ENCODE measurements at places on chromosomes 2 and 18.

DNA sequence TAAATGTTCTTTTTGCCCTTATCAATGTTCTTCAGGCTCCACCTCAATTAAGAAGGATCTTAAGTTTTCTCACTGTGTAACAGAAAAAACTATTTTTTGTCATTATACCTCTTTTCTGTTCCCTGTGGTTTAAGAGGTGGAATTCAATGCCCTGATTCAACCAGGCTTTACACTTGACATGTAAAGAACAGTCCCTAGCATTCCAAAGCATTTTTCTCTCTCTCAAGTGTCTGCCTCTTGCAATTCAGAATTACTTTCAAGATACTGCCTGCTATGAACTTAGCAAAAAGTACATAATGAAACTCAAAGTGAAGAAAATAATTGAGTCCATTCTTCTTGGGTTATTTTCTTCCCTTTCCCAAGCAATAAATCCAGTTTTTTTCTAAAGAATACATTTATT is 160.6 kb upstream of the NOL4 start:
- DNase-seq, result no peak

GRCh38 chr2:214127571-214127970 is 283.3 kb upstream of the VWC2L start:
- no peak for DNase-seq

- DNase-seq, result no peak
Measured at GRCh38 chr2:15819562-15820256, 120.6 kb upstream of the MYCN start.

DNA sequence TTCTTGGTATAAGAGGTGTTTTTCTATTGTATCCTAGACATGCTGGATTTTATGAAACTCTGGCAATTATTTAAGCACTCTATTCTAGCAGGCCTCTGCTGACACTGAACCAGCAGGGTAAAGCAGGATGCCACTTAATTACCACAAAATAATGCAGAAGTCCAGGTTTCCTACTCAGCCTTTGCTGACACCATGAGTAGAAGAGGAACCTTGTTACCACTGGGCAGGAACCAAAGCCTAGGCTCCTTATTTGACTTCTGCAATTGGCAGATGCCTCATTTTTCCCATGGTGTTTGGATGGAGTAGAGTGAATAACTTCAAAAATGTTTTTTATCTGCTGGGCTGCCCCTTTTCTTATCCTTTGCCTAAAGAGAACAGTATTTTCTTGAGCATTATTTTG is 60.8 kb downstream of the THNSL2 start:
- no peak for DNase-seq

DNA sequence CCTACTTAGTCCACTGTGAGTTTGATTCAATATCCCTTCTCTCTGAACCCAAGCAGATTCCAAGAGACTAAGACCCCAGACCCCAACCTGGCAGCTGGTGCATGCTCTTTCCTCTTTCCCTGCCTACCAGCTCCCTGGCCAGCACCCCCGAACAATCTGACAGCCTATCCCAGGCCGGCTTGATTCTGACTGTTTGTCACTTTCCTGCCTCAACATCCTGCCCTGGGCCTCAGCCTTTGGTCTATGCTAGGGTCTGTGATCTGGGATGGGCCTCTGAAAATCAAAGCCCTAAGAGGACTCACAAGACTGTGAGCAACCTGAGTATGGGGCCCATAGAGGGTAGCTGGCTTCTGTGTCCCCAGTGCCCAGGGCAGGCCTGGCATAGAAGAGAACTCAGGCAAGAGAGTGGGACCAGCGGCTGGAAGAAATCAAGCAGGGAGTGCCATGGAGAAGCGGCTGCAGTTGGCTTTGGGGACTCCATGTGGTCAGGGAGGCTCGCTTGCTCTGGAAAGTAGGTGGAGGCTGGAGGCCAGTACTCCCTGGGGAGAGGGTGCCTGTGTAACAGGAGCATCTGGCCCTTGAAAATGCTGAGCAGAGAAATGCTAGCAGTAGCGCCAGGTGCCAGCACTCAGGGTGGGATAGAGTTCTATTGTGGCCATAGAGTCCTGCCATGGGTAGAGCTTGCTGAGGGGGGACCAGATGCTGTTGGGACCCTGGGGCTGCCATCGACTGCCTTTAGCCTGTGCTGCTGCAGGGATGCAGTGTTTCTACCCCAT is 343.9 kb downstream of the DYSF start:
- DNase-seq, result no peak

- DNase-seq, result no peak
Measured at GRCh38 chr18:36372903-36373311, 75.4 kb downstream of the FHOD3 start.

DNA sequence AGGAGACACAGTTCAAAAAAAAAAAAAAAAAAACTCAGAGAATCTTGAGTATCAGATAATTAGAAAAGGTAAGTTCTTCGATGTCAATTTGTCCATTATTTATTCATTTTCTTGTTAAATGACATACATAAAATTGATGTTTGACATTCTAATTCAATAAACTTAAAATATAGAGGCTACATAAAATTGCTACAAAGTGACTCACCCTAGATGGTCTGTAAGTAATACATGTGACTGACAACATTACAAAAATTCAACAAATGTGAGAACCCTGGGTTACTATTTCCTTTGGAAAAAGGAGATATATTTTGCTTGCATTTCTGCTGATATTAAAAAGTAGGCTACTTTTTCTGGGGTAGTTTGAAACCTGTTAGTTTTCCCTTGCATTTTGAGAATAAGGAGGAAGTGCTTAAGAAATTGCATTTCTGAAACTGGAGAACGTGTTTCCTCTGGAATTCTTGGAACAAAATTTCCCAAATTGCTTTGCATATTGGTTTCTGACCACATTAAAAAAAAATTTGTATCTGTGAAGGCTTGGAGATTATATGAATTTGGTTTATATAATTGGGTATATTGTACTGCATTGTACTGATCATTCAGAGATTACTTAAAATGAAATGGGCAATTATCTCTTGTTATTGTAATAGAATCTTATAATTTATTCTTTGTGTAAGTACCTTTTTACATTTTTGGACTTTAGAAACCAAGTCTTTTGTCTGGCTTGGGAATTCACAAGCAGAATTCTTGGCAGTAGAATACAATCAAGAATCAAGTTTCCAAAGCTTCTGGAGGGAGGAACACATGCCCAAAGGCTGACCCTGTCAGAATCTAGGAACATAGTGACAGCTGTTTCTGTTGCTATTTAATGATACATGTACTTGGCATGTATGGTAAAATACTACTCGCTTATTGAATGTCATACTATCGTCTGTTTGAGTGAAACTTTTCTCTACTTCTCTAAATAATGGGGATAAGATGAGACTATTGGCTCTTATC is 106.1 kb downstream of the DSEL start:
- no peak for DNase-seq

- no peak for DNase-seq
Measured at GRCh38 chr18:3015851-3016250, 2.9 kb upstream of the LPIN2 start.

- no peak for DNase-seq
Measured at GRCh38 chr2:122851161-122851560, 1095.7 kb downstream of the TSN start.

GRCh38 chr2:37349231-37349860 is 4.9 kb downstream of the QPCT start:
- no peak for DNase-seq

- no peak for DNase-seq
Measured at GRCh38 chr2:186241874-186242273, 244.2 kb upstream of the ZC3H15 start.

GRCh38 chr2:182597570-182598295 is 118.3 kb upstream of the DNAJC10 start:
- no peak for DNase-seq

GRCh38 chr2:112314856-112315255 is 39.5 kb downstream of the ZC3H6 start:
- DNase-seq, result no peak

DNA sequence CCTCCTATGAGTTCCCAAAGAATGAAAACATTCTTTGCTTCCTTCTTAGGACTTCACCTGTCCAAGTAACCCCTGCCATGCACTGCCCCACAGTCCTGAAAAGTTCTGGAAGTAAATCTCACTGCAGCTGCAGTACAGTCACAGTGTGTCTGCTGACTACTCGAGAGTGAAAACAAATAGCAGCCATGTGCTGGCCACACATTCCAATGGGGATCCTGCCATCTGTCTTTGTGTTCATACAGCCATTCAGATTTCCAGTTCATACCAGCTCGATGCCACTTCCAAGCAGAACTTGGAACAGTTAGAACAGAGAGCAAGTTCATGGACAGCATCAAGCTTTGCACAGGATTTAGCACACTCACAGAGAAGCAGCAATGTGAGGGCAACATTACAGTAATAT is 629.9 kb upstream of the ACVR2A start:
- no peak for DNase-seq

DNA sequence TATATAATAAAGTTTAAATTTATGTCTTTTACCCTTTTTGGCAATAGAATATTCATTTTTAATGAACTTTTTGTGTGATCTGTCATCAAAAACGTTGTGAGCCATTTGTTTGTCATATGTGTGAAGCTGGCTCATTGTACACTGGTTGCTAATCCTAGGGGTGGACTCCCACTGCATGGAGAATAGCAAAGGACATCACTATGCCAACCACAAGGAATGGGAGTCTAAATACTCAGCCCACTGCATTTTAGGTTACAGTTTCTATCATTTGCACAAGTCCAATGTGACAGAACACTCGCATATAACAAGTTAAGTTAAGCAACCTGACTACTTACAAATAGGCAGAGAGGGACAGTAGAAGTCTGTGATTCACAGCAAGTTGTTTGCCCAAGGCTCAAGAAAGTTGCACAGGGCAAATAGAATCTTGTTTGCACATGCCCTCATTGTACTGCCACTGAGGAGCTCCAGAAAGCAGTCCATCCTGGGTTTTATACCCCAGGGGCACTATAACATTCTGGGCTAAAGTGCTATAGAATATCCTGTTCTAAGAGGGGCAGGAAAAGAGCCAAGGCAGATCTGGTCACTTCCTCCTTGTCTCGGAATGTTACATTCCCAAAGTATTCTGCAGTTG is 545.9 kb upstream of the GCFC2 start:
- DNase-seq, result no peak

DNA sequence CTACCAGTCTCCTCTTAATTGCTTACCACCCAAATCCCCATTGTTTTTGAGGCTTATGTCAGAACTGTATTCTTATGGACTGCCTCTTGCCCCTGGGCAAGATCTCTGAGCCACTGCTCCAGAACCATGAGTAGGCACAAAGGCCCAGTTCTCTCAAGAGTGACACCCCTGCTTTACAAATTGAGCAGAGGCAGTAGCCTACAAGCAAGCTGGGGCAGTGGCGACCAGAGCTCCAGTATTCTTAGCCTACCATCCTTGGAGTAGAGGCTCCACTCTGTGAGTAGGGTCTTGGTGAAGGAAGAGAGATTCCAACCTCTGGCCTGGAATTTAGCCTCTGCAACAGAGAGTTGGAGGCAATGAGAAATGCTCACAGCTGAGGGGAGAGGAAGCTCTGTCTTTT is 36.5 kb downstream of the WDR75 start:
- no peak for DNase-seq

DNA sequence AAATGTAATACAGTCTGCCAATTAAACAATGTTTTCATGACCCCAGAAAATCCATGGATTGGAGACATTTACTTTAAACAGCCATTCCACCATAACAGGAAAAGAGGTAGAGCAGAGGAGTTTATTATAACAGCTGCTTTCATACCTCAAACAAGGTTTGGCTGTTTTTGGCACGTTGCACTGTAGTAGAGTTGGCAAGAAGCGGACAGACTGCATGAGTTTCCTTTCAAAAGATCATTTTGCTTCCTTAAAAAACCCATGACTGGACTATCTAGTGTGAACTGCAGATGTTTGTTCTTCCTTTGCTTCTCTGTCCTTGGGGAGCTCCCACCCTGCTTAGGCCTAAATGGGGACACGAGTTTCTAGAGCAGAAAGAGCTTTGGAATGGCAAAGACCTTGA is 108.5 kb upstream of the THOC1 start:
- no peak for DNase-seq

- no peak for DNase-seq
Measured at GRCh38 chr2:100539221-100539620, 23.6 kb upstream of the PDCL3 start.

DNA sequence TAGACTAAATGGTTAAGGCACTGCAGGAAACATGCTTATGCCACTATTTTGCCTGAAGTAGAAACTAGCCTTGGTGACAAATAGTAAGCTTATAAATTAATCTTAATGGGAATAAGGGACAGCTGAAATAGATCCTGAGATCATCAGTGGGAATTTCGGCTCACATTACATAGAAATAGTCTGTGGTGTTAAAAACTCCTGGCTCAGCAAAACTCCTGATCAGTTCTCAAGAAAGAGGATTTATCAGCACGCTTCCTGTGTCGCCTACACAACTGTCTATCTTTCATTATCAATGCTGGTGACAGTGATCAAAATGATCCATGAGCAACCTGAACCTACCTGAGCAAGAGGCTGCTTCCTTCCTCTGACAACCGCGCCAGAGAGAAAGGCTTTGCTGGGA is 17.0 kb upstream of the DNER start:
- no peak for DNase-seq

DNA sequence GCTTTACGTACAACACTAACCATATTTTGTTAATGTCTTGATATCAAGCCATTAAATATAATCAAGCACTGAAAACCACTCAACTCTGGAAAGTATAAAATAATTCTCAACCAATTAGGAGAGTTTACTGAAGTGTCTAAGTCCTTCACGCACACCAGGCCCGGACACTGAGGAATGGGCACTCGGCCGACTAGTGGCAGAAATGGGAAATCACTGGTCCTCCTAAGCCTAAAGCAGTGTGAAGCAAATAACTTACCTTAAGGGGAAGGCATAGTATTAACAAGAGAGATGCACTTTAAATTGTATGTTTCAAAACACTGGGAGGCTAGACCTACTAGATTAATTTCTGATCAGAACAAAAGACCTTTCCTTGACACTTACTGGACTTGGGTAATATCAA is 45.7 kb downstream of the FAM210A start:
- no peak for DNase-seq

DNA sequence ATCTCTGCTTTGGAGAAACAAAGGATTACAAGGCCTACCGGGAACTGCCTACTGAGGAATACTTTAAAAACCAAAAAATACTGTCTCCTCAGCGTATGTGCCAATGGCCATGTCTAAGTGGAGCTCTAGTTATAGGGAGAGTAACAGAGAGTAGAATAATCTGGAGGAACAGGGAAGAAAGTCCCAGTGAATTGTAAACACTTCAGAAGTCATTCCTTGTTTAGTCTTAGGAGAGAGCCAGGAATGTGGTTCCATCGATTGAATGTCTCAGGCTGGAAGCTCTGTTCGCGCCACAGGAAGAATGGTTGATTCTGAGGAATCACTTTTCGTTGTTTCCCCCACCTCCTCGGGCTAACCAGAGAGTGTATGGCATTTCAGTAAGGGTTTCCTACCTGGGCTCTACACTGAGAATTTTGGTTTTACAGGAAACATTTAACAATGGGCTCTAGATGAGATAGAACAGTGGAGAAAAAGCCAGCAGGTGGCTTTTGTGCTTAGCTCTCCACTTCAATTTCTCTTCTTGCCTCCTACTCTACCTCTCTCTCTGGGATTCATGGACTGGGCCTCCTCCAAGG is 88.7 kb downstream of the ACVR1 start:
- DNase-seq, result no peak

- no peak for DNase-seq
Measured at GRCh38 chr2:16655905-16656642, 9.6 kb downstream of the CYRIA start.
